ENCODE measurements at places on chromosomes 6 and 20. TPM values are rescaled to one million over a fixed set of nuclear protein-coding genes. Genes with fewer than 3 reads are reported as not detected.

GRCh38 chr6:135162678-135163439, 18.2 kb upstream of the MYB start:
- peak; percentile 25 for DNase-seq

GRCh38 chr6:14596410-14596809, 478.8 kb downstream of the CD83 start:
- peak; percentile 10 for DNase-seq

GRCh38 chr6:141667580-141668309, 465.0 kb upstream of the GJE1 start:
- DNase-seq: no peak

- no peak for DNase-seq
Measured at GRCh38 chr20:44367746-44368145, 12.2 kb downstream of the HNF4A start.

DNA sequence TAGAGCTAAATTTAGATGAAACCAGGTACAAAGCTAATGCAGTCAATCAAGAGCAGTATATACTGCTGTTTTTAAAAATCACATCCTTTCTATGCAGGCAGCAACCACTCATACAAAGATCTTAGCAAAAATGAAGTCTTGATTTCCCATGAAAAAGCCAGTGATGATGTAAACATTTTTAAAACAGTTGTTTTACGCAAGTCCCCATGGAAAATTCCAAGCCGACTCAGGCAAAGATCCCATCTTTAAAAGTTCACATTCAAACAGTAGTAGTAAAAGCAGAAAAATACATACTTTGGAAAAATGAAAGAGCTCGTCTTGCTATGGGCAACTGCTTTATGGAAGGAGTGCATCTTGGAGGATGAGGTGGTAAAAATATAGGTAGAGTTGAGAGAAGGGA, 84.0 kb downstream of the RCAN2 start:
- no peak for DNase-seq

Gene ZSCAN23
- total RNA-seq: 3.2 TPM

Gene IL20RA
- not detected for total RNA-seq

Gene CST5
- total RNA-seq: not detected
